Activated CD8-positive, alpha-beta memory T cell treated with anti-CD3 and anti-CD28 coated beads for 1 hour (primary cell): ENCODE measurements at places on chromosomes 11 and 22.

DNA sequence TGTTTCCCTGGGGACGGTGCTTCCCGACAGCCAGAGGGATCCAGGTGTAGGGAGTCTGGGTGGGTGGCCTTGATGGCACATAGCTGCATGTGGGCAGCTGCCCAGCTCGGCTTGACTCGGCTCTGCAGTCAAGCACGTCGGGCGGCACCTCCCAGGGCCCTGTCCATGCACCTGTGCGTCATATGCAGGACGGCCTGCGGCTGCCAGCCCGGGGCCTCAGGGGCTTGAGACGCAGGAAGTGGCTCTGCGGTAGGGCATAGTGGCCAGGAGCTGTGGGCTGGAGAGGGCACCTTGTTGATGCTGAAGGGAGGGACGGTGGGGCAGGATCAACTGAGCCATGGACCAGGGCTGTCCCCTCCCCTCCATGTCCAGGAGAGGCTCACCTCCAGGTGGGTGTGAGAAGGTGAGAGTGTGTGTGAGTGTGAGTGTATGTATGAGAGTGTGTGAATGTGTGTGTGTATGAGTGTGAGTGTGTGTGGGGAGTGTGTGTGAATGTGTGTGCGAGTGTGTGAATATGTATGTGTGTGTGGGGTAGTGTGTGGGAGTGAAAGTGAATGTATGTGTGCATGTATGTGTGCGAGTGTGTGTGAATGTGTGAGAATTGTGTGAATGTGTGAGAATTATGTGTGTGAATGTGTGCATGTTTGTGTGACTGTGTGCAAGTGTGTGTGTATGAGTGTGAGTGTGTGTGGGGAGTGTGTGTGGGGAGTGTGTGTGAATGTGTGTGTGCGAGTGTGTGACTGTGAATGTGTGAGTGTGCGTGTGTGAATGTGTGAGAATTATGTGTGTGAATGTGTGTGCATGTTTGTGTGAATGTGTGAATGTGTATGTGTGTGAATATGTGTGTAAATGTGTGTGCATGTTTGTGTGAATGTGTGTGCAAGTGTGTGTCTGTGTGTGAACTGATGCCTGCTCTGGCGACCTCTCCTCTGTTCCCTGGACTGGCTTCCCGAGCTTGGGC is 5.7 kb upstream of the SUN2 start:
- DNase-seq, result no peak

- DNase-seq, result no peak
Measured at GRCh38 chr11:69359735-69360480, 66.0 kb downstream of the MYEOV start.

- no peak for DNase-seq
Measured at GRCh38 chr11:33160136-33160535, 1.1 kb downstream of the CSTF3 start.

GRCh38 chr22:25390297-25391240 is 171.1 kb downstream of the CRYBB2 start:
- no peak for DNase-seq

GRCh38 chr11:910044-910588 is 494 bp downstream of the CHID1 start:
- no peak for DNase-seq

GRCh38 chr11:20363149-20363499 is 390 bp upstream of the HTATIP2 start:
- no peak for DNase-seq

GRCh38 chr11:95157824-95158223 is 68.2 kb downstream of the ENDOD1 start:
- no peak for DNase-seq

- no peak for DNase-seq
Measured at GRCh38 chr11:76740772-76741171, 42.4 kb upstream of the TSKU start.

DNA sequence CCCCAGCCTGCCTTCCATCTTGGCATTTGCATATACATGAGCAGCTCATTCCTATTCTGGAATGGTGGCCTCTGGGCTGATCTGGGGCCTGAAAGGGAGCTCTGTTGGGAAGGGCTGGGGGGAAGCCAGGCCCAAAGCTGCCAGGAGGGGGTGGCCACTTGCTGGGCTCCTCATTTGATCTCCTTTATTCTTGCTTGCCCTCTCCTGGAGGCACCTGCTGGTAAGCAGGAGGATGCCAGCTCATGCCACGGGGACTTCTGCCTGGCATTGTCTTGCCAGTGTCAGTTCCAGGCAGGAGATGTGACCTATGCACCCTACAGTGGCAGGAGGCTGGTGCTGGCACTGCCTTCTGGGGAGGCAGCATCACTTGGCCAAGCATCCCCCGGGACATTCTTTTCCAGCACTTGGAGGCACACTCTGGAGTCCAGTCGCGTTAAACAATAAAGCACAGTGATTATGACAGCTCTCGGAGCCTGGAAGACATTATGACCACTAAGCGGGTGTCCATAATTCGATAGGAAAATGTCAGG is 128.3 kb downstream of the NTM start:
- no peak for DNase-seq

DNA sequence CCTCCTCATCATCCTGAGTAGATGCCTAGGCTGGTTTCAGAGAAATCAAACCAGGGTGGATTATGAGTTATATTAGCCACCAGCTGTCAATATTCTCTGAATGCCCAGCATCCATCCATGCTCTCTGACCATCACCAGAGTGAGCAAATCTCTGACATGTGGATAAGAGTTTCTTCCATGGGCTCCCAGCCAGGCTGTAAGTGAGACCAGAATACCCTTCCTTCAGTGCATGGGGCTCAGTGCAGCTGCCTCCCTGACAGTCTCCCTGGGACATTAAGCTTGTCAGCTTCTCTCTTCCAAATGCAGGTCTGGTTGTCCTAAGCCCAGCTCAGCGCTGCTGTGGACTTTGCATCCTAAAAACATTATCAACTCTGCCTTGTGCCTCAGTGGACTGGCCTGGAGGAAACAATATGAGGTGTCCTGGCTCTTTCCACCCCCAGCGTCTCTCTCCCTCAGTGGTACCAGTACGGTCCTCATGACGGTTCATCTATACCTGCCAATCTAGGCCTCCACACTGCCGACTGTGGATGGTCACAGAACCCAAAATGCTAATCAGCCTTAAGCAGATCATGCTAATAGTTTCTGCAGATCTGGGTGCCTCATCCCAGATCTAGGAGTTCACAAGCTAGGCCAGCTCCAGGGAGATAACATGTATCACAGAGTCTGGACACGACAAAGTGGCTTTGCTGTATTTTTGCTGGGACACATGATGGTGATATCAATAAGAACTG is 41.6 kb upstream of the PRAME start:
- DNase-seq, result no peak
